Liver (tissue), 10 donors: ENCODE measurements at places on chromosomes 6 and 20. TPM values are rescaled to one million over a fixed set of nuclear protein-coding genes. Genes with fewer than 3 reads are reported as not detected.
A peak's percentile ranks its signal among the peaks of the same experiment; 100 is the strongest.

GRCh38 chr6:134254118-134254517, 63.8 kb downstream of the SGK1 start:
- no peak for DNase-seq

DNA sequence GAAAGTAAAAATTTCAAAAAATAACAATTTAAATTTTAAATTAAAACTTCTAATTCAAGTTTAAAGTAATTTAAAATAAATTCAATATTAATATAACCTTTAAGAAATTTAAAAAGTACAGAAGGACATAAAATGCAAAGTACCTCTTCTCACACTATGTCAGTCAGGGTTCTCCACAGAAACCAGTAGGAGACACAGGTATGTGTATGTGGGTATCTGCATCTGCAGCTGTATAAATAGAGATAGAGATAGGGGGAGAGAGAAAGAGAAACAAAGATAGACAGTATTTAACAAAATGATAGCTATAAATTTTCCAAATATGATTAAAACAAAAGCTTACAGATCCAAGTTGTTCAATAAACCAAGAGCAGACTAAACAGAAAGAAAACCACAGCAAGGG, 190.8 kb downstream of the ERMARD start:
- DNase-seq, result no peak

- DNase-seq, result no peak
Observed at GRCh38 chr6:111685526-111685925, 79.8 kb upstream of the TRAF3IP2 start.

GRCh38 chr20:25127761-25128537, 46.0 kb upstream of the VSX1 start:
- no peak for DNase-seq

DNA sequence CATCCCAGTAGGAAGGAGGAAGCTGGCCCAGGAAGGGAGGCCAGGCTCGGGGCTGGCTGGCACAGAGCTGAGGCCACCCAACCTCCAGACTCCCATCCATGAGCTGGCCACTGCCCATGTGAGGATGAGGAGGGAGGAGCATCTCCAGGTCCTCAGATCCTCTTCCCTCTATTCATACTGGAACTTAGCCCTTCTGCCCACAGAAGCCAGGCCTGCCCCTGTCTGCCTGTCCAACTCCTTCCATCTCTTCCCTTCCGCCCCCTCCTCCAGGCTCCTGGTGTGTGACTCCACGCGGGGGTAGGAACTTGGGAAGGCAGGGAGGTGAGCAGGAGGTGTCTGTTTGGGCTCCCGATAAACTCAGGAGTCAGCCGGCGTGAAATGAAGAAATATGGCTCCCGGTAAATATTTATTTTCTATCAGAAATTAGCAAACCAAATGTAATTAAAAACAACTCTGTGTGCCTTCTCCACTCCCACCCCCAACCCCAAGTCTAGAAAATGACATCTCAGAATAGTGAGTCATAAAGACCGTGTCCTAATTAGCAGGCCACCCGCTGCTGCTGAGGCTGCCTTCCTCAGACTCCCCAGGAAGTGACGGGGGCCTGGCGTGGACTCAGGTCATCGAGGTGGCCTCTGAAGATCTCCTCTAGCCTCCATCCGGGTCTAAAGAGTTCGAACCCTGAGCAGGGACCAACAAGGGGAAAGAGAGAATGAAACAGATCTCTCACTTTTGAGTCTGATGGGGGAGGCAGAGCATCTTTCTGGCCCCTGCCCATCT, 81.9 kb downstream of the MDGA1 start:
- no peak for DNase-seq

DNA sequence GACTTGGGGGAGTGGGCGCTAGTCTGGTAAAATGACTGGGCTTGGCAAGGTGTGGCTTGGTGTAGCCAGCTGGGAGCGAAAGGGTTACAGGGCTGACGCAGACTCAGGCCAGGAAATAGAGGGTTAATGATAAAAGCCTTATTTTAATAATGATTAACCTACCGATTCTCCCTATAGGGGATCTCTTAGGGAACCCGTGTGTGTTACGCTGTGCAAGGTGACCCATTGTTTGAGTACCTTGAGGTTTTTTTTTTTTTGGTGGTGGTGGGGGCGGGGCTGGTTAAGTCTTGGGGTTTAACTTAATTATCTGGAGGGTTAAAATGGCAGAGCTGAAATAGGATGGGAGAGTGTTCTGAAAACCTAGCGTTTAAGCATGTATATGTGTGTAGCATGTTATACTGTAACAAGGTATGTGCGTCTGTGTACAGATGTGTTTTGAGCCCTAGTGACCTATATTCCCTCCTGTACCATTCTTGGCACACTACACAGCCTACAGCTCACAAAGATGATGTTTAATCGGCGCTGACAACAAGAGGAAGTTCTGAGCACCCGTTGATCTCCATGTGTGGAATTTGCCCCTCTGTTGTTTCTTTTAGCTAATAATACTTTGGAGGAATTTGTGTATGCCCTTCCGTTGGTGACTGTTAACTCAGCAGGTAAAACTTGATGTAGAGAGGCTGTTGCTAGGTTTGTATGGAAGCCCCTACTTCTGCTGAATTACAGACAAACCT, 1.3 kb downstream of the CARMIL1 start:
- no peak for DNase-seq

GRCh38 chr20:41249411-41250281, 67.9 kb downstream of the ZHX3 start:
- peak; percentile 47 for DNase-seq

GRCh38 chr20:37526238-37526838, 1.3 kb downstream of the BLCAP start:
- no peak for DNase-seq

DNA sequence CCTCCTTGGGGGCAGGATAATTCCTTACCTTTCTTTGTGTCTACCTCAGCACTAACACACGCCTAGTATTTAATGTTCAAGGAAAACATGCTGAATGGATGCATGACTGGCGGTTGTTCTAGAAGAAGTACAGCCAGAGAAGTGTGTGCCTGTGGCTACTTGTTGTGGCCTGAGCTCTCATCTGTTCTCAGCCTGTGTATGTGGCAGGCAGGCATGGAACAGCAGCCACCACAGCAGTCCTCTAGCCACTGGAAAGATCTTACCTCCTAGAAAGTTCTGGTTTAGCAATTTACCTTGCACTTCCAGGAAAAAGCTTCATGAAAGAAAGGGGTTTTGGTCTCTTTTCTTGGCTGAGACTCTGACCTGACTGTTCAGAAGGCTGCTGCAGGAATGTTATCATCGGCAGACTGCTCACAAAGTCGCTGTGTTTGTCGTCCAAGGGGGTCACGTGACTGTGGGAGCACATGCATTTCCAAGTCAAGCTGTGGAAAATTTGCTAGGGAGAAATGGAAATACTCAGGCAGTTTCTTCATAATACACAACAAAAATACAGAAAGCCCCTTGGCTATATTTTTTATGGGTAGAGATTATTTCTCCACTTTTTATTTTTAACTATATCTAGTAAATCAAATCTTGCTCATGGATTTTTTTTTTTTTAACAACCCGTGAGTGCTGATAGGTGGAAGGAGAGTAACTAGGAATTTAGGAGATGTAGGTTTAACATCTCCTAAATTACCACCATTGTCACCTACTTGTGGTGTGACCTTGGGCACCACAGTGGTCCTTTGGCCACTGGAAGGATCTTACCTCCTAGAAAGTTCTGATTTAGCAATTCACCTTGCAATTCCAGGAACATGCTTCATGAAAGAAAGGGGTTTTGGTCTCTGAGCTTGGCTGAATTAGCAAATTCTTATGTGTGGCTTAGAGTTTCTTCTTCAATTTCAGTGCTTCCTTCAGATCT, 110.8 kb upstream of the GPR6 start:
- DNase-seq, result no peak

GRCh38 chr6:84408028-84408427, 180.6 kb upstream of the CEP162 start:
- DNase-seq, result no peak

DNA sequence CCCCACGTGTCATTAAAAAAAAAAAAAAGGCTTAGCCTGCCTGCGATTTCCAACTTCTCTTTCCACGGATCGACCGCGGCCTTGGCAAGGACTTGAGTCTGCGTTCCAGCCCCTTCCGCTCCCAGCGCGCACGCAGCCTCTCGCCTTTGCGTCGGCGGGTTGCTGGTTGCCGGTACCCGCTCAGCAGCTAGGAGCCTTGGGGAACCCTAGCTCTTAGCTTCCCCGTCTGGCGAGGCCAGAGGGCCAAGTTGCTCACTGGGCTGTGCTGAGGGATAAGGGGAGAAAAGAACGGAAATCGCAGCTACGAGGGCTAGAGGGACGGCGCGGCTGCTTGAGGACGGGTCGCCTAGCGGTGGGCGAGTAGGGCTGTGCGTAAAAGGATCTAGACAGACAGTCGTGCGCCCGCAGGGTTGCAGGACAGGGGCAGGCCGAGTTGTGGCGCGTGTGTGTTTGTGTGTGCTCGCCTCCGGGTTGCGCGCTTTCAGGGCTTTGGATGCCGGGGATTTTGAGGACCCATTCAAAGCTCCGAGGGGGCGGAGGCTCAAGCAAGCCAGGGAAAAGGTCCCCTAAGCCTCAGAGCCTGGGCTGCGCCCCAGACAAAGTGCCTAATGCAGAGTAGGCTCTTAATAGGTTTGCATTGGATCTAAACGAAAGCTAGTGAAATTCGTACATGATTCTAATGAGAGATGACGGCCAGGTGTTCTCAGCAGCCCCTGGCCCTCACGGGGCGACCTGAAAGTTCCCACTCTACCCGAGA, 40.5 kb upstream of the OSTM1 start:
- no peak for DNase-seq

- no peak for DNase-seq
Observed at GRCh38 chr6:135195041-135195440, 13.9 kb downstream of the MYB start.

DNA sequence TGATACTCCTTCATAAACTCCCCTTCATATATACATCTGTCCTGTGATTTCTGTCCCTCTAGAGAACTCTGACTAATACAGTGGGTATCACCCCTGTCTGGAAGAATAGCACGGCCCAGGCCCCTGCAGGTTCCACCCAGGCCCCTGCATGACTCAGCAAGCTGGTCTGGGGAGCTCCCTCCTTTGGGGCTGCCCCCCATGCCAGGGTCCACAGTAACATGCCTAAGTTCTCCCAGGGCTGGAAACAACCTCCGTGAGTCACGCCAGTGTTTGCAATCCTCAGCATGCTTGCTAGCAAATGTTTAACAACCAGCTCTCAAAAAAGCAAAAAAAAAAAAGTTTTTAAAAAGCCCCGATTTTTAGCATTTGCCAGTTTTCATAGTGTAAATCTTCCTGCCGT, 134.3 kb upstream of the CDH4 start:
- DNase-seq, result no peak

GRCh38 chr6:84763003-84763885, 1.2 kb downstream of the TBX18 start:
- no peak for DNase-seq

- DNase-seq, result no peak
Observed at GRCh38 chr6:119197271-119197670, 118.8 kb upstream of the FAM184A start.

GRCh38 chr20:56212091-56212490, 36.4 kb upstream of the MC3R start:
- DNase-seq, result no peak

DNA sequence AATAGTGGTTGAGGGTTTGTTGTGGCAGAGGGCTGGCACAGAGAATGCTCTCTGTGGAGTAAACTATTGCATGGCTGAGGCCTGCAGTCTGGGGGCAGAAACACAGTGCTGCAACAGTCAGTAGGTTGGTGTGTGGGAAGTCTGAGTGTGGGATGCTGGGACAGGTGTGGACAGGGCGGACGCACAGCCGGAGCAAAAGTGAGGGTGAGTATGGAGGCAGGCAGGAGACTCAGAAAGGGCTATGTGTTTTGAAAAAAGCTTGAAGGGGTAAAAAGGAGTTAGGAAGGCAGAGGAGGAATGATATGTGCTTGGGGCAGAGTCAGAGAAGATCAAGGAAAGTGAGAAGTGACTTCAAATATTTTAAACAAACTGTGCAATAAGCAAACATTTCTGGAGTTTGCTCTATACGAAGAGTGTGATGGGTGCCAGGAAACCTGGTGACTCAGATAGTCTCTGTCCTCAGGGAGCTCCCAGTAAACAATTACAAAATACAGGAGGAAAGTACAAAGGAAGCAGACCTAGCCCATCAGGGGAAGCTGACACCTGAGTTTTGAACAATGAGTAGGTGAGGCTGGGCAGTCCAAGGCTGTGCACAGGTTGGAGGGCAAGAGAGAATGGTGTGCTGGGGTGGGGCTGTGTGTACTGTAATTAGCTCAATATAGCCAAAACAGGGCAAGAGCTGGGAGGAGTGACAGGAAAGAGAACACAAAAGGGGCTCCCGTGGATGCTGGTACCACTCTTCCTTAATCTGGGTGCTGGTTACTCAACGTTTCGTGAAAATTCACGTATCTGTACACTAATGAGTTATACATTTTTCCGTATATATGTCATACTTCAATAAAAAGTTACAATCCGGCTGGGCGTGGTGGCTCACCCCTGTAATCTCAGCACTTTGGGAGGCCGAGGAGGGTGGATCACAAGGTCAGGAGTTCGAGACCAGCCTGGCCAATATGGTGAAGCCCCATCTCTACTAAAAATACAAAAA, 55.2 kb downstream of the PIGU start:
- no peak for DNase-seq

DNA sequence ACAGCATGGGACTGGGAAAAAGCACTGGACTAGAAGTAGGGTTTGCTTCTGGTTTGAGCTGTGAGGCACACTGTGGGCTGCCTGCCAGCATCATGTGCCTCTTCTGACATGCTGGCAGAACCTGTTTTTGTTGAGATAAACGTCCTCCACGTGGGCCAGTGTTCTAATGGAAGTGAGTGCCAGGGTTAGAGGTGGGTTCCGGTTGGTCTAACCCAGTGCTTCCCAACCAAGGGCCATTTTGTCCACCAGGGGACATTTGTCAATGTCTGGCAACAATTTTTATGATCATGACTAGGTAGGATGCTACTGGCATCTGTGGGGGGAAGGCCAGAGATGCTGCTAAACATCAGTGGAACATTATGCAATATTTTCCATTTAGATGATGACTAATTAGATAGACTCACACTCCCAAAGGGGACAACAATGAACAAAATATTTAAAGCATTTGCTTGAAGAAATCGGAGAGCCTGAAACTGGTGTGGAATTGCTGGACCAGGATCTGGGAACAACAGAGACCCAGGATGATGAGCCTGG, 7.8 kb upstream of the APMAP start:
- DNase-seq, result no peak

- no peak for DNase-seq
Observed at GRCh38 chr20:3857405-3857804, 10.8 kb downstream of the MAVS start.

DNA sequence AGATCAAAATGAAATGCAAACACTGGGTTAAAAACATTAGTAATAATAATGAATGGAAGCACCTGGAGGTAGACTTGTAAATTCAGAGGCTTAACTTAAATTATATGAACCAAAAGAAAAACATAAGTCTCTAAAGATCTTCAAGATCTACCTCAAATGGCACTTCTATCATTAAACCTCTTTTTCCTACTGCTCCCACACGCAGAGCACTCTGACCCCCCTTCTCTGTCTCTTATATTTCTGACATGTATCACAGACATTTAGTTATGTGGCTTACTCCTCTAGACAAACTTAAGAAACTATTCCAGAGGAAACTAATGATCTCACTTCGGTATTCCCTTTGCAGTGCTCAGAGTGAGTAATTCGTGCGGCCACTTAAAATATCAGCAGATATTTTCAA, 1.1 kb downstream of the TBC1D32 start:
- DNase-seq, result no peak

CLPSL2 gene
- total RNA-seq, result not detected

MPIG6B gene
- total RNA-seq, result 0.08 TPM

TSBP1 gene
- total RNA-seq, result not detected

RIMS4 gene
- not detected for total RNA-seq

MYT1 gene
- total RNA-seq, result under 0.01 TPM

DDX43 gene
- 0.14 TPM for total RNA-seq

RWDD2A gene
- total RNA-seq, result 5.5 TPM

EEF1A1 gene
- total RNA-seq, result 7,379 TPM

UBE2J1 gene
- total RNA-seq, result 20.0 TPM

COX4I2 gene
- total RNA-seq, result not detected

APOBEC2 gene
- 1.6 TPM for total RNA-seq
